ENCODE measurements at places on chromosomes 3 and 15. TPM values are rescaled to one million over a fixed set of nuclear protein-coding genes. Genes with fewer than 3 reads are reported as not detected.

The EPHB1 gene
- 4.8 TPM for total RNA-seq

The PLSCR2 gene
- 1.0 TPM for total RNA-seq

The STRA6 gene
- total RNA-seq, result 0.51 TPM

The PAK2 gene
- 59.5 TPM for total RNA-seq

DNA sequence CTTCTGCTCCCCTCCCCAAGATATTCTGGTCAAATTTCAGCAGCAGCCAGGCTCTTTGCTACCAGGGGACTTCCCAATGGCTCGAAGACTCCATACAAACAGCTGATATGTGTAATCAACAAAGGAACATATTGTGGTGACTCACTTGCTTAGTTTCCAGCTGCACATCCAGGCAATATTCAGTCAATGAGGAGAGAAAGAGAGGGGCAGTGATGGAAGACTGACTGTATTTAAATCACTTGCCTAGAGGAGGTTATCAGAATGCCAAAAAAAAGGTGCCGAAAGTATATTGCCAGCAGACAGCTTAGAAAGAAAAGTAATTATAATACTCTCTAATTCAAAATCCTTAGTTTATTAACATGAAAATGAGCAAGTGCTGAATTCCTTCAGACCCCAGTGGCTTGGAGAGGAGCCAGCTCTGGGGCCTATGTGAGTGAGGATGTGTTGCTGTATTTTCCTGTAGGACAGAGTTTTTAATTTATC, 236.5 kb downstream of the LRTM1 start:
- no peaks in the 10 kb centered on the region for H3K36me3 ChIP-seq
- H3K27ac ChIP-seq, result no peak overlapping the region
- no peaks in the 10 kb centered on the region for H3K27me3 ChIP-seq
- no peak for DNase-seq
- H3K4me1 ChIP-seq, result no peaks in the 10 kb centered on the region

- no peak overlapping the region for H3K27ac ChIP-seq
- no peaks in the 10 kb centered on the region for H3K4me1 ChIP-seq
- no peaks in the 10 kb centered on the region for H3K36me3 ChIP-seq
- no peaks in the 10 kb centered on the region for H3K27me3 ChIP-seq
- no peak overlapping the region for H3K4me3 ChIP-seq
These were observed 88.7 kb downstream of the TFG start for GRCh38 chr3:100798012-100798411.

- no peaks in the 10 kb centered on the region for H3K27me3 ChIP-seq
- no peaks in the 10 kb centered on the region for H3K36me3 ChIP-seq
- DNase-seq, result no peak
These were observed 229.2 kb upstream of the ZPLD1 start for GRCh38 chr3:102205647-102206046.

DNA sequence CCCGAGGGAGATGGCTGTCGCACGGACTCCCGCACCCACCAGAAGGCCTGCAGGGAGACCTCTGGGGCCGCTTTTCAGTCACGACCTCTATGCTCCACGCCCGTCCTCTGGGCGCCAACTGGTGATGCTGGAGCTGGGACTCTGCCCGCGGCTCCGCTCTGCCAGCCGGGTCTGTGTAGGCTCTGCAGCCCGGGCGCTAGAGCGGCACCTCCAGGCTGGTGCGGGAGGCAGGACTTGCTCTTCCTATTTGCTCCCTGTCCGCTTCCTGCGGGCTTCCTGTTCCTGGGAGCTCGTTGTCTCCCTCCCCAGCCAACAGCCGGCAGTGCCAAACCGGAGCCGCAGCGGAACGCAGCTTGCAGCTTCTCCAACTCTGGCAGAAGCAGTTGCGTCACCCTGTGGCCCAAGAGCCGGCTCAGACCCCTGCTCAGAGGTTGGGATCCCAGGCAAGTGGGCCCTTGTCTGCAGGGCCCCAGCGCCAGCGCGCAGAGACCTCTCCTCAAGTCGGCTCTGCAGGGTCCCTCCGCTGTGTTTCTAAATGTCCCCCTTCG, 285.9 kb downstream of the XXYLT1 start:
- no peak overlapping the region for H3K4me3 ChIP-seq
- H3K36me3 ChIP-seq, result no peaks in the 10 kb centered on the region
- no peak overlapping the region for H3K27ac ChIP-seq
- H3K4me1 ChIP-seq, result no peaks in the 10 kb centered on the region
- no peaks in the 10 kb centered on the region for H3K27me3 ChIP-seq

DNA sequence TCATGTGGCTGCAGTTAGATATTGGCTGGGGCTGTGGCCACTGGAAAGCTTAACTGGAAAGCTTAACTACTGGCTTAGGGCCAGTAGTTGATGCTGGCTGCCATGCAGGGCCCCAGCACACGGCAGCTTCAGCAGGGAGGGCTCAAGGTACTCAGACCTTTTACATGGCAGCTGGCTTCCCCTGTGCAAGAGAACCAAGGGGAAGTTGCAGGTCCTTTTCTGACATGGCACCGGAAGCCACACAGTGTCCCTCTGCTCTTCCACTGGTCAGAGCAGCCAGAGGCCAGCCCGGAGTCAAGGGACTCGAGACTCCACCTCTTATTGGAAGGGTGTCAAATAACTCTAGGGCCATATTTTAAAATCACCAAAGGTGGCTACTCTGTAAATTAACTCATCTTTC, 24.5 kb downstream of the CCR9 start:
- no peaks in the 10 kb centered on the region for H3K4me1 ChIP-seq
- no peak overlapping the region for H3K27ac ChIP-seq
- no peak for DNase-seq
- H3K27me3 ChIP-seq, result no peaks in the 10 kb centered on the region
- H3K4me3 ChIP-seq, result no peak overlapping the region

GRCh38 chr3:107978131-107979055, 112.4 kb downstream of the CD47 start:
- no peak overlapping the region for H3K27ac ChIP-seq
- H3K36me3 ChIP-seq, result no peaks in the 10 kb centered on the region

- no peaks in the 10 kb centered on the region for H3K27me3 ChIP-seq
- H3K27ac ChIP-seq, result no peak overlapping the region
- no peaks in the 10 kb centered on the region for H3K4me1 ChIP-seq
These were observed 58.7 kb downstream of the RPN1 start for GRCh38 chr3:128591738-128592426.

DNA sequence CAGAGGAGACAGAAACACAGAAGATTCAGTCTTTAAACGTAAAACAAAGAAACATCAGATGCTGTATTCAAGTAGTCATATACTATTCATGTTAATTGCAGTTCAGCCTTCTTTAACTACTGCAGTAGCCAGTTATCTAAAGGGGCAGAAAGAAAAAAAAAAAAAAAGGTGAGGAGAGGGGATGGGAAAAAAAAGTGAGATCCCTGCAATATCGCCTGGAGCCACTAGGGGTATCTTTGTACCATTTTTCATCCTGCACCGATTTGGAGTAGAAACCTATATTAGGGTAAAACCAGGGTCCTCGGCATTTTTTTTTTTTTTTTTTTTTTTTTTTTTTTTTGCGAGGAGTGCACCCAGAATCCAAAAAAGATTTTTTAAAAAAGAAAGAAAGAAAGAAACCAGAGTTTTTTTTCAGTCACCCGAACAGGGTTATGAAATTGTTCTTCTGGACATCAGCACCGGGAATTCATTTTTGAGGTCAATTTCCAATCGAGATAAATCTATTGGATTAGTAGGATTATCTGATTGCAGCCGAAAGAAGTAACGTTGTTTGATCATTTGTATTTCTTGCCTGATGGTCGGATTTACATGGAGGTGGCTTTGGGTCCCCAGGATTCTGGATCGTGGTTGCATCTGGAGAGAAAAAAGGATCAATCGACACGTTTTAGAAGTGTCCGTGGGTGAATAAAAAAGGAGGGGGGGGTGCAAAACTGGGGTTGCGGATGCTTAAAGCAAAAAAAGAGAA, 186.7 kb downstream of the NLGN1 start:
- H3K4me3 ChIP-seq, result peak overlapping the region; percentile 97
- no peak for DNase-seq
- H3K4me1 ChIP-seq, result no peaks in the 10 kb centered on the region
- H3K27me3 ChIP-seq, result no peaks in the 10 kb centered on the region
- no peaks in the 10 kb centered on the region for H3K36me3 ChIP-seq
- H3K27ac ChIP-seq, result no peak overlapping the region

- no peaks in the 10 kb centered on the region for H3K4me1 ChIP-seq
- no peak for DNase-seq
- H3K4me3 ChIP-seq, result no peak overlapping the region
- H3K36me3 ChIP-seq, result no peaks in the 10 kb centered on the region
- H3K27ac ChIP-seq, result no peak overlapping the region
These were observed 466 bp downstream of the IQSEC1 start for GRCh38 chr3:13072600-13073325.

DNA sequence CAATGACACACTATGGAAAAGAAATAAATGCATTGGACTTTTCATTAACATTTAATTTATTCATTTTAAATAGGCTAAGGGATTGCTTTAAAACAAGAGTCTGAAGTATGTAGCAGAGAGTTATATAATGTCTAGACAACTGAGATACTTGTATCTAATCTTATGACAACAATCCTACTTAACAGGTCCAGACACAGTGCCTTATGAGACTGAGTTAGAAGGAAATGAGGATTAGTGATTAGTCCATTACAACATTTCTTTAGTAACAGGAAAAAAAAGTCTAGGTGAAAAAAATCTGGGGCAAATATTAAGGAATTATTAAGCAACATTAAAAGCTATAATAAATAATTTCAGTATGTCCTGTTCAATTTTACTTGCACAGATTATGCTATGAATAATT, 140.6 kb downstream of the MEIS2 start:
- no peak for DNase-seq
- H3K27me3 ChIP-seq, result no peaks in the 10 kb centered on the region
- no peak overlapping the region for H3K27ac ChIP-seq
- no peaks in the 10 kb centered on the region for H3K4me1 ChIP-seq
- H3K4me3 ChIP-seq, result no peak overlapping the region

DNA sequence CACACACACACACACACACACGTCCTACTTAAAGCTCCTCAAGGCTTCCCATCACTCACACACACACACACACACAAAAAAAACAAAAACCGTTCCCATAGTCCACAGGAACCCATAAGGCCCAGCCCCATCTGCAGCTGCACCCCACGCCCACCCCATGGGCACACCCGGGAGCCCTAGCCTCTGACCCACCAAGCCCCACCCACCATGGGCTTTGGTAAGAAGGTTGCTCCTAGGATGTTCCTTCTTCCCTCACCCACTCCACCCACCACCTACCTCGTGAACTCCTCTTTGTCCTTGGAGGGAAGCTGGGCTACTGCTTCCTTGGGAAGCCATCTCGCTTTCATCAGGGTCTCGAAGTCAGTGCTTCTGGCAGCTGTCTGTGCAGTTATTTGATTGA, 115.1 kb downstream of the TPRA1 start:
- no peak overlapping the region for H3K4me3 ChIP-seq
- H3K36me3 ChIP-seq, result no peaks in the 10 kb centered on the region
- no peaks in the 10 kb centered on the region for H3K4me1 ChIP-seq
- H3K27ac ChIP-seq, result no peak overlapping the region

GRCh38 chr3:69320871-69321271, 65.0 kb downstream of the FRMD4B start:
- no peaks in the 10 kb centered on the region for H3K27me3 ChIP-seq
- no peak overlapping the region for H3K27ac ChIP-seq
- no peaks in the 10 kb centered on the region for H3K36me3 ChIP-seq
- DNase-seq, result no peak

GRCh38 chr3:172915911-172916514, 165.5 kb downstream of the ECT2 start:
- no peaks in the 10 kb centered on the region for H3K36me3 ChIP-seq
- no peak overlapping the region for H3K27ac ChIP-seq
- H3K27me3 ChIP-seq, result peaks cover 2% of the 10 kb centered on the region
- no peak overlapping the region for H3K4me3 ChIP-seq

GRCh38 chr3:37737134-37737533, 124.5 kb upstream of the CTDSPL start:
- H3K4me3 ChIP-seq, result no peak overlapping the region
- no peak for DNase-seq
- H3K27me3 ChIP-seq, result no peaks in the 10 kb centered on the region
- H3K4me1 ChIP-seq, result no peaks in the 10 kb centered on the region

GRCh38 chr3:60935709-60936108, 315.5 kb downstream of the FHIT start:
- DNase-seq, result no peak
- H3K4me1 ChIP-seq, result no peaks in the 10 kb centered on the region
- H3K4me3 ChIP-seq, result no peak overlapping the region
- no peaks in the 10 kb centered on the region for H3K27me3 ChIP-seq
- no peak overlapping the region for H3K27ac ChIP-seq

- no peaks in the 10 kb centered on the region for H3K27me3 ChIP-seq
These were observed 309.3 kb downstream of the LRRC3B start for GRCh38 chr3:26931896-26932295.

DNA sequence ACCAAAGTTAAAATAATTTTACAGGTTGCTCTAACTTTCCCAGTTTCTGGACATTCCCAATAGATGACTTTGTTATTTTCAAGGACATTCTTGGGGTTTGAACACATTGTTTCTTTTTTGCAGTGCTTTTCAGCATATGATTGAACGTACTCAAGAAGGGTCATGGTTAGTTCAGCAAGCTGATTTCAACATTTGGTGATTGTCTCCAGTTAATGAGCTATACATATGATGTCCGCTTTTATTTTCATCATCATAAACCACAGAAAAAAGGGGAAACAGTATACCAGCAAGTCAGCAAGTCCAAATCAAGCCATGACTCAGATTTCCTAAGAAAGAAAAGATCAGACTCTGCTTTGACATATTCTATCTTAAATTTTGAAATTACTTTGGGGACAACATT, 69.4 kb downstream of the B3GALNT1 start:
- no peak overlapping the region for H3K4me3 ChIP-seq
- H3K27ac ChIP-seq, result no peak overlapping the region
- no peaks in the 10 kb centered on the region for H3K36me3 ChIP-seq
- H3K4me1 ChIP-seq, result no peaks in the 10 kb centered on the region

GRCh38 chr15:57797110-57797509, 90.6 kb downstream of the POLR2M start:
- no peaks in the 10 kb centered on the region for H3K27me3 ChIP-seq
- H3K36me3 ChIP-seq, result no peaks in the 10 kb centered on the region
- no peak overlapping the region for H3K4me3 ChIP-seq
- no peak overlapping the region for H3K27ac ChIP-seq

DNA sequence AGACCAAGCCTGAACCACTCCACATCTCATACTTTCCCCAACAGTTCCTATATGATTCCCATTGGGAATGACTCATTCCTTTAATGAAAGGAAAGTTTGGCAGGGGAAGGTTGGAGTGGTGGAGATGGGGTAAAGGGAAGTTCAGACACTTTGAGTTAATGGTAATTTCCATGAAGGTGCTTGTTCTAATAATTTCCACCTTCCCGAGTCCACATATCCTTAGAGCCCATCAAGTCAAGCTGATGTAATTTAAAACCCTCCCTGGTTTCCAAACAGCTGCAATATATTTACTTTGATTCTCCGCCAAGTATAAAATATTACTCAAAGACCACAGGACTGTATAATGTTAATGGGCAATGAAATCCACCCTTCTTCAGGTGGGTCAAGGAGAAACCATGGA, 95.0 kb upstream of the GALNT15 start:
- no peak for DNase-seq
- H3K4me1 ChIP-seq, result no peaks in the 10 kb centered on the region
- no peak overlapping the region for H3K27ac ChIP-seq
- H3K4me3 ChIP-seq, result no peak overlapping the region
- no peaks in the 10 kb centered on the region for H3K27me3 ChIP-seq
- no peaks in the 10 kb centered on the region for H3K36me3 ChIP-seq

GRCh38 chr3:36362973-36363372, 17.3 kb upstream of the STAC start:
- no peaks in the 10 kb centered on the region for H3K36me3 ChIP-seq
- H3K27me3 ChIP-seq, result no peaks in the 10 kb centered on the region
- H3K27ac ChIP-seq, result no peak overlapping the region
- DNase-seq, result no peak
